Renal cortex interstitium (tissue), 15 donors: ENCODE measurements at places on chromosomes 3 and 15. TPM values are rescaled to one million over a fixed set of nuclear protein-coding genes. Genes with fewer than 3 reads are reported as not detected.

The BCHE gene
- 8.2 TPM for polyA plus RNA-seq

DNA sequence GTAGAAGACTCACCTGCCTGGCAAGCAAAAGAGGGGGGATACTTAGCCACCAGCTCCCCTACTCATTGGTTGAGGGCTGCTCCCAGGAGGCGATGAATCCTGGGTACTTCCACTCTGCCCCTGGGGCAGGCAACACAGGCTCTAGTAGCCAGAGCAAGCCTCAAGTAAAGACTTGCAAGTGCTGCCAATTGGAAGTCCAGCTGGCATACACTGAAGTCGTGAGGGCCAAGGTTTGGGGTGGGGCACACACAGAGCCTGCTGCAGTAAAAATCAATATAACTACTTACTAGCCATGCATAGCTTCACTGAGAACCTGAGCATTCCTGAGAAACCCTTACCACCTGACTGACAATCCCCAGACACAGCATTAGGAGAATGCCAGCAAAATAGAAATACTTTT lies 123.0 kb upstream of the EIF1B start:
- DNase-seq, result no peak

The TFDP2 gene
- polyA plus RNA-seq, result 91.7 TPM

The SLC6A11 gene
- 0.11 TPM for polyA plus RNA-seq

- DNase-seq, result peak; percentile 9
Observed at GRCh38 chr3:27680517-27681246, 41.4 kb downstream of the EOMES start.

GRCh38 chr3:99823723-99824711 lies 6.4 kb downstream of the CMSS1 start:
- DNase-seq, result no peak

DNA sequence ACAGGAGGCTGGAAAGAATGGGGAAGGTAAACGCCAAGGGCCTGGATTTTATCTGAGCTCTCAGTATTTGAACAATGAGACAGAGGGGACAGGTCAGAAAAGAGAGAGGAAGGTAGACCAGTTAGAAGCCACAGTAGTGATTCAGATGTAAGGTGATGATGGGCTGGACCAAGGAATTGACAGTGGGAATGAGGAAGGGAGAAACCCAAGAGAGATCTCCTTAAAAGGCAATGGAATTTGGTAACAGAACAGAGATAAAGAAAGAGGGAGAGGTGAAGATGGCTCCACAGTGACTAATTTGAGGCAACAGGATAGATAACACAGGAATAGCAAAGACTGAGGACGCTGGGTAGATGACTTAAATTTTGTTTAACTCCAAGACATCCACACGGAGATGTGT lies 11.4 kb upstream of the HEG1 start:
- DNase-seq, result no peak

DNA sequence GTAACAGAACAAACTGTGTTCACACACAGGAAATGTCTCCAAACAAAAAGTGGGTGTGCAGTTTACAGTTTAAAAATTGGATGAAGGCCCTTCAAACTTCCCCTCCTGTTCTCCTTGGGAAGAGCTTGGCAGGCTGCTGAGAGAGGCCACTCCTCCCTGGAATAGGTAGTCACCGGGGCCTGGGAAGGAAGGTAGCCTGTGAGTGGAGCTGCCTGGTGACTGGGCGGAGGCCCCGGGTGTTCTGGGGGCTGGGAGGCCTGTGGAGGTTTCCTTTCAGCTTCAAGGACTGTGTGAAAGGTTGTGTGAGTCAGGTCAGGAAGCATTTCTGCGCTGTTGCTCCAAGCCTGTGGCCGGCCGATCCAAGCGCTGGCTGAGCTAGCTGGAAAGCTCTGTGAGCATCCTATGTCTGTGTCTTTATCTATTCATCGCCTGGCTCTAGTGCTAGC lies 14.1 kb downstream of the SLCO3A1 start:
- DNase-seq, result no peak

The IQCF2 gene
- not detected for polyA plus RNA-seq

The WDR49 gene
- 1.9 TPM for polyA plus RNA-seq

- no peak for DNase-seq
Observed at GRCh38 chr3:100590840-100591147, 18.6 kb upstream of the ADGRG7 start.

DNA sequence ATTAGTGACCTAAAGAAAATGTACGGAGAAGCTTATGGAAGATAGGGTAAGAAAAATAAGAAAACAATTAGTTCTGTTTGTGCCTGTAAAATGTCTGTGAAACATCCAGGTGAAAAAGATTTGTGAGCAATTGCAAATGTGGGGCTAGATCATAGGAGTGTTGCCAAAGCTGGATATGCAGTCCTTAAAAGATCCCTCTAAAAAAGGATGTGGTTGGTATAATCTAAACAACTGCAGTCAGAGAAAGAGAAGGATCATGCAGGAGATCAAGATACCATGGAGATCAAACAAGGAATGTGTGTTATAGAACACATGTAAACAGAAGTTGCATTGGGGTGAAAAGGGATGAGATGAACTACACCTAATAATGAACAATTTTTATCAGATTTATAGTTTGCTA lies 116.8 kb downstream of the ALCAM start:
- DNase-seq, result no peak

- no peak for DNase-seq
Observed at GRCh38 chr3:14458434-14459275, 56.2 kb downstream of the SLC6A6 start.

- peak; percentile 39 for DNase-seq
Observed at GRCh38 chr3:177824190-177824786, 627.0 kb upstream of the TBL1XR1 start.

The CCR8 gene
- not detected for polyA plus RNA-seq

DNA sequence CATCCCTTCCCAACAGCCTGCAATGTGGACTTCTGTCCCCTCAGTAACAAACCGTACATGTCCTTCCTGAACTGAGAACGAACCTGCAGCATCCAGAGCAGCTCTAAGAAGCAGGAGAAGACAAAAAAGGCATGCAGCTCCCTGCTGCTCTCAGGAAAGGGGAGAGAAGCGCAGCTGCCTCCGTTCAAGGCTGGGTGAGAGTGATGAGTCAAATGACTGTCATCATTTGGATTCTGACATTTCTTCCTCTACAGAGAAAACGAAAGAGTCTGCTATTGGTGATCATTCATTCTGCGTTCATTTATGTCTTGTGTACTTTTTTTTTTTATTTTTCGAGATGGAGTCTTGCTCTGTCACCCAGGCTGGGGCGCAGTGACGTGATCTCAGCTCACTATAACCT lies 677.8 kb downstream of the FHIT start:
- no peak for DNase-seq

GRCh38 chr15:90603893-90604292 lies 74.2 kb downstream of the CRTC3 start:
- DNase-seq, result no peak

- DNase-seq, result peak; percentile 15
Observed at GRCh38 chr3:121998030-121998580, 23.9 kb downstream of the ILDR1 start.

DNA sequence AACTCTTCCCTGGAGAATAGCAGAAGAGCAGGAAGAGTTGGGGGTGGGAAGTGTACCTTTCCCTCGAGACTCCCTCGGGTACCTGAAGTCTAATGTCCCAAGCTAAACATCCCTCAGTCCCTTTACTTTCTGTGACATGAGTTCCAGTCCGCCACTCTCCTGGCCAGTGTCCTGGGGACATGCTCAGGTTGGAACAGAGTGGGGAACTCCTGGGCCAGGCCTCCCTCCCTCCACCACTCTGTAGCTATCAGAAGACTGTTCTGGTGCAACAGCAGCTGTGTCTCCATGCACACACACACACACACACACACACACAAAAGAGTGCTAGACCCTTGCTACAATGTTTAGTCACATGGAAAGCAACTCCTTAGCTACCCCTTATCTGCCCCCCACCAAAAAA lies 155.0 kb upstream of the HES1 start:
- DNase-seq, result no peak

- no peak for DNase-seq
Observed at GRCh38 chr3:132556508-132557159, 40.4 kb upstream of the ACKR4 start.

The DGKG gene
- polyA plus RNA-seq, result 0.26 TPM

DNA sequence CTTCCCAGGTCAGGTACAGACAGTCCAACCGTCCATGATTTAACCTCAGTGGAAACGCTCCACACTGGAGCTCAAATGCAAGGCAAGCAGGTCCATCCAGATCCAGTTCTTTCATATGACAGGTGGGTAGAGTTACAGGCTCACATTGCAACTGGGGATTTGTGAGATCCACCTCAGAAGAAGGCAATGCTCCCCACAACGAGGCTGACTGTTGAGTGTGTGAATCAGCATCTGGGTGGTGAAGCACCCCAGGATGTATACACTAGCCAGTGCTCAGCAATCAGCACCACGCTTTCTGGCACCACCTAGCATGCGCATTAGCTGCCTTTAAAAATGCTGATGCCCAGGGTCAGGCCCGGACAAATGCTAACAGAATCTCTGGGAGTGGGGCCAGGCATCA lies 343.5 kb upstream of the ICE2 start:
- no peak for DNase-seq

DNA sequence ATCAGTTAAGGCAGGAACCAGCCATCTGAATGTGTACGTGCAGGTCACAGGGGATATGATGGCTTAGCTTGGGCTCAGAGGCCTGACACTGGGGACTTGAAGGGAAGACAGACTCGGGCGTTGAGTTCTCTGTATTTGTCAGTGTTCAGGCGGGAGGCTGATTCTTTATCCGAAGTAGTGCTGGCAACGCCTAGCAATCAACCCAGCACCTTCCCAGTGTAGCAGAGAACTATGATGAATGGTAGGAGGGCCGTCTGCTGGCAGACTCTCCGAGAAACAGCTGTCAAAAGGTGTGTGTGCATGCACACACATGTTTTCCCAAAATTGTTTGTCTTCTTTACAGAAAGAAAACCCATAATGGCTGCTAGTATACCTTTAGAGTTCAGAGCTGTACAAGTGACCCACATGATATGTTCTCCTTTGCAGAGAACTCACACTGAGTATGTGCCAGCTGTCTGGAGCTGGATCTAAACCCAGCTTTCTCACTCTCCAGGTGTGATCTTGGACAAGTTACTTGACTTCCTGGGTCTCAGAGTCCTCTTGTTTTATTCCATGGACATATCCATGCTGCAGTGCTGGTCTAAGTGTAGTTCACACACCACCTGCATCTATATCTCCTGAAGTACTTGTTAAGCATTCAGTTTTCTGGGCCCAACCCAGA lies 74.5 kb upstream of the LARS2 start:
- no peak for DNase-seq

DNA sequence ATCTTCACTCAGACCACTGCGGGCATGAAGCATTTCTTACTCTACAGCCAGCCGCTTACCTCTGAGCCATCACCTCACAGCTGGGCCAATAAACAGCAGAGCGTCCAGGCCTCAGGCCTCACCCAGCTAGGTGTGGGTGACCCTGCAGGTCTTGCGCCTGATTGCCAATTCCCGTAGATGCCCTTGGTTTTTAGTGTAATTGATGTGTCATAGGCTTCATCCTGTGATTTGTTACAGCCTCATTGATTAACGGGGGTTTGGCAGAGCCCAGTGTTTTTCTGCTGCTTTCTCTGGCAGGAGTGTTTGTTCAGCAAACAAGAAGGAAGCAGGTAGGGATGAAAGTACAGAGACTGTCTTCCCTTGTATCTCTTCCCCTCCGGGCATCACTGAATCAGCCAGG lies 49.6 kb upstream of the BNIP2 start:
- no peak for DNase-seq

DNA sequence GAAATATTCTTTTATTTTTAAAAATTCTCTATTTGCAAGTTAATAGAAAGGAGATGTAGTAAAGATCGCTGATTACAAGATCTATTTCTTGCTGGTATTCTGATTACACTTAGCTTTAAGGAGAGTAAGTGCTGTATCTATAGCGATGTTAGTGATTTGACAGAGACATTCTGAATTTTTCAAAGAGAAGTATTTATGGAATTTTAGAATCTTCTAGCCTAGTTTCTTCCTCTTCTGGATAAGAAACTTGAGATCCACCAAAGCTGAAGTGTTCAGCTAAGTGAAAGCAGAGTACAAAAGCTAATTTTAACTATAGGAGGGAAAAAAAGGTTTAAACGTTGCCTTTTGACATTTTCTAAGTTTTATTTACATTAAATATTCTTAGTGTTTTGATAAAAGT lies 72.1 kb upstream of the RARB start:
- DNase-seq, result no peak

DNA sequence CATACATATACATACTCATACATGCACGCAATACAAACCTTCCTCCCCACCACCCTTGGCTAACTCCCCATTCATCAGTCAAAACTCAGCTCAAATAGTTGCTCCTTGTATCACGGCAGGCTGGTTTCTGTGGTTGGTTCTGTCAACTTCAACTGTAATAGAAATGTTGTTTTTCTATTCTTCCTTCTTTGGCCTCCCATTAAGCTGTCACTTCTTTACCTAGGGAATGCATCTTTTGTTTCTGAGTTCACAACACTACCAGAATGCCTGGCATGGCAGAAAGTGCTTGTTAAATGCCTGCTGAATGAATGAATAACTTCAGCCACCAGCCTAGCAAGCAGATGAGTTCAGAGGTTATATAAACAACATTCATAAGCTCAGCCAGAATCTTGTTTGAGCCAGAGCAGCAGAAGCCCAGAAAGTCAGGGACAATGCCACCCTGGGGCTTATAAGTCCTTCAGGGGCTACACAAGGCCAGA lies 63.1 kb downstream of the B3GALNT1 start:
- DNase-seq, result peak; percentile 59

The SERPINI1 gene
- polyA plus RNA-seq, result 30.0 TPM

The POTEB2 gene
- not detected for polyA plus RNA-seq

DNA sequence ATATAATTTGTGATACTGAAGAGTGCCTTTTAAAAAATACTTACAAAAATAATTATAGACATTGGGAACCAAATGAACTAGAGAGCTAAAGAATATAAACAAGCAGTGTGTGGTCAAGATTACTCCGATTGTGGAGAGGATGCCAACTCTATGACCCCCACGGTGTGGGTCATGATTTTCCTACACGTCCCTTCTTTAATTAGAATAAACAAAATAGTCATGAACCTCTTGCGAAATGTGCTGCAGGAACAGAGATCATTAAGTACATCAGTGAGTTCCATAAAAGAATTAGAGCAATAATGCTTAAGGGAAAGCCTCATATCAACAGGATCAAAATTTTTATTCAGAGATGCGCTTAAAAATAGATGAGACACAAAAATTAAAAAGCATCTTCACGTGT lies 476.6 kb upstream of the ROBO1 start:
- no peak for DNase-seq

The GCSAM gene
- polyA plus RNA-seq, result 1.3 TPM

The STAB1 gene
- polyA plus RNA-seq, result 45.5 TPM

DNA sequence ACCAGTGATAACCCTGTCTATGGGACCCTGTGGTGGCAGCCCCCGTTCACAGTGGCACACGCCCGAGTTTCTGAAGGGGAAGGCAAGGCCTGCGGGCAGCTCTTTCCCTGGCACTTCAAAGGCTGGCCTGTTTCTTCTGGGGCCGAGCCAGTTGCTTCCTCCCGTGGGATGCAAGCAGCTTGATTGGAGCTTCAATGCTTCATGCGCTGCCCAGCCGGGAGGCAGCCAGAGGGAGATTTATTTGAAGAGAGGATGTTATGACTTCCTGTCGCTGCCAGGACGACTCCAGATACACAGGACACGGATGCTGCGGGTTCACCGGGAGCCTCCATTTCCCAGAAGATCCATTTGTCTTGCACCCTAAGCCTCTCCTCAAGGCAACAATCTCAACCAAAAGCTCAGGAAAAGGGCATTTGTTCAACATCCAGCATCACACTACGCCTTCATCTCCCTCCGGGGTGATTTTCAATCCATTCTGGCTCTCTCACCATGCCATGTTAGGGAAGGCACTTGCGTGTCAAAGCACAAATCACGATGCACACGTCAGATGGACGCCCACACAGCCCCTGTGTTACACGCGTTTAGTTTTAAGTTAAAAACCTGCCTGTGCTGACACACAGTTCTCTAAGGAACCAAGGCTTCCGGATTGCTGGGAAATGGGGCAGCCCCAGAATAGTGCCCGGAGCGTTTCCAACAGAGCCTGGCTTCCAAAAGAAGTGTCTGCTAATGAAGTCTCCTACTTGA lies 330.2 kb downstream of the OCA2 start:
- DNase-seq, result no peak
